ENCODE measurements at places on chromosomes 2 and 18.

DNA sequence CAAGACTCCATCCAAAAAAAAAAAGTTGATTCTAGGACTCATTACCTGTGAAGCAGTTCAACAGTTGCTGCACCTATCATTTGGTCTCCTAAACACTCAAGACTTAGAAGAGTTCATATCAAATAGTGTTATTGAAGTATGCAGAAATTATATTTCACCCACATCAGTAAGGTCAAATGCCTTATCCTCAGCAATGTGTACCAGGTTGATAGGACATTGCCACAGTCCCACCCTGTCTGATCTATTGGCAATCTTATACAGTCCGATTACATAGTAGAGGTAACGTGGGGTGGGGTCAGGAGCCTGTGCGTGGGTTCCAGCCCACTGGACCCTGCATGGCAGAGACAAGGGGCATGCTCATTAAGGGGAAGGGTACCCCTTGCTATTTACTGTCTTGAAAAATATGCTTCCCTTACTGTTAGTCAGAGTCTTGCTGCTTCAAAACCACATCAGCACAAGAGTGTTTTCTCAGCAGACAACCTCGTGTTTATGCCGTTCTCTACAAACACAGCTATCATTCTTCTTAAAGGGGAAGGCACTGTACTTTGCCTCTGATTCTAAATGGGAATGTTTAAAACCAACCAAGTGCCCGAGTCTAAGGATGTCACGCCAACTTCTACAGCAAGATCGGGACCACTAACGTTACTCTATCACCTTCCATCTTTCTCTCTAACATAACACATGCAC lies 115.2 kb downstream of the MTCL1 start:
- no peak for DNase-seq

DNA sequence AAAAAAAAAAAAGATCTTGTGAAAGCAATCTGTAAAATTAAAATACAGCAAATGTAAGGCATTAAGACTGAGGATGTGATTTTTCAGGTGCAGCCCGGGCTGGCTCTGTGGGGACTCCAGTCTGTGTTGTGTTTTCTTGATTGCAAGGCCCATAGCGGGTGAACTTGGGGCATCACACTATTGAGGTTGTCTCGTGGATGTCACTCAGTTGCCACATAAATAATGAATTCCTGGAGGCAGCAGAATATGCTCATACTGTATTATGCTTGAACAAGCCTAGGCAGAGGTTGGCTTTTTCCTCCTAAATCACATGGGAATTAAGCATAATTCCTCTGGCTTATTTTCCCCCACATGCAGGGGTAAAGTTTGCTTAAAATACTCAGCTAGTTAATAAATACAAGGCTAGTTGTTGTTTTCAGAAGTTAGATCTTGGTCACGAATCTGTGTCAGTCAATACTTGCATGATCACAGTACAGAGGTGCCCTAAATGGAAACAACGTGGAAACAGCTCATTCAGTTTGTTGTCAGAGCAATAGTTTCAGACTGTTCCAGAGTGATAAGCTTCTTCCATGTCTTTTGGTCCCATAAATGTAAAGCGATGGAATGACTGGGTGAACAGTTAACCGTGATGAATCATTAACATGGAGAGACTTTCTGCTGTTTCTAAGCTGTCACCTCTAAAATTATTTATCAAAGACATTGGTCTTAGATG lies 16.4 kb downstream of the GEMIN6 start:
- no peak for DNase-seq

DNA sequence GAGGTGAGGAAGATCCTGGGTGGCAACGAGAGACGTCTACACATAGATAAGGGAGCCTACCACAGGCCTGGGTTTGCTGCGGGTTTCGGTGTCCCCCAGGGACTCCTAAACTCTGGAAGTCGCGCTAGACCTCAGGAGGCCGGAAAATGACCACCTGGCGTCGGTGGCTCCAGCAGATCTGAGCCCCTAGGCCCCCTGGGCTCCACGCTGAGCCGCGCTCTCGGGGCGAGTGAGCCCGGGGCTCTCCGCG lies 987 bp upstream of the DLX1 start:
- no peak for DNase-seq

GRCh38 chr2:142582317-142582716 lies 295.1 kb upstream of the KYNU start:
- no peak for DNase-seq

DNA sequence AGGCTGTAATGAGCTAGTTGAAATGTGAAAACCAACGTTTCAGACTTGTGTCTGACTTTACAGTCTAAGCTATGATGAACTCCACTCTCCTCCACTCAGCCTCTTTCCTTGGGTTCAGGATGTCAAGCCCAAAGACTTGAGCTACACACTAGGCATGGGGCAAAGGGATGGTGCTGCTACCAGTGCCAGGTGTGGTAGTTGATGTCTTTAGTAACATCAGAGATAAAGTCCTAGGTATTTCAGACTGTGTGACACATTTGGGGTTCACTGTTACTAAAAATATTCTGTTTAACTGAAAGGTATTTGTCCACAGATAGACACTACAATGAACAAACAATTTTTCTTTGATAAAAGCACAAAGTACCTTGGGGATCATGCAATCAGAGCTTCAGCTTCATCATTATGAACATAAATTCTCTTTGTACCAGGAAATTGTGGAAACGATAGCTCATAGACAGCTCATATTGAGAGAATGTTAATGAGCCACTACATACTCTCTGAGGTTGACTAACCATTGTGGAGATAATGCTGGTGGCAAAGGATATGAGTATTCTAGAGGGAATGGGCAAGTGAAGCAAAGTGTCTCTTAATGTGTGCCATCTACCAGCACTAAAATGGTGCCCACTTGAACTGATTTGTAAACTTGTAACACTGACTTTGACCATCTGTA lies 253.7 kb upstream of the THUMPD2 start:
- DNase-seq, result no peak

- no peak for DNase-seq
Observed at GRCh38 chr2:4053769-4054493, 350.6 kb downstream of the DCDC2C start.

GRCh38 chr18:41814651-41815050 lies 140.4 kb upstream of the PIK3C3 start:
- no peak for DNase-seq

- no peak for DNase-seq
Observed at GRCh38 chr2:205531489-205532148, 150.7 kb upstream of the NRP2 start.

GRCh38 chr2:221310730-221311129 lies 261.4 kb downstream of the EPHA4 start:
- DNase-seq, result no peak

DNA sequence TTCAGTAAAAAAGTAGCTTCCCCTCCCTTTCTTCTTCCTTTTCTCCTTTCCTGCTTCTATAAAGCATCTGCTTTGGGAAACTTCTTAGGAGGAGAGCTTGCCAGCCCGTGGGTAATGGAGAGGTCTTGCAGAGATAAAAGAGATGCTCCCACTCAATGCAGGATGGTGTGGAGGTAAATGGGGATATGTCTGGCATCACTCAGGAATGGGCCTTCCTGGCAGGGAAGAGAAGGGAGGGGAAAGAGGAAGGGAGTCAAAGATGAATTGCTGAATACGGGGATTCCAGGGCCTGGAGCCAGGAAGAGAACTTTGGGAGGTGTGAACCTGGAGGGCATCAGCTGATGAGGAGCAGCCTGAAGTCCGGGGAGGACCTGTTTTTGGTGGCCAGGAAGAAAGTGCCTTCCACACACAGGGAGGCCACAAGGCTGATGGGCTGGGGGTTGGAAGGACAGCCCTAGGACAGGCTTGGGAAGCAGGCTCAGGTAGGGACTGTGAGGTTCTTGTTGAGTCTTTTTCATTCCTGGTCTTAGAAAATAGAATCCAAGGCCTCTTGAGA lies 25.2 kb downstream of the IL1B start:
- no peak for DNase-seq

DNA sequence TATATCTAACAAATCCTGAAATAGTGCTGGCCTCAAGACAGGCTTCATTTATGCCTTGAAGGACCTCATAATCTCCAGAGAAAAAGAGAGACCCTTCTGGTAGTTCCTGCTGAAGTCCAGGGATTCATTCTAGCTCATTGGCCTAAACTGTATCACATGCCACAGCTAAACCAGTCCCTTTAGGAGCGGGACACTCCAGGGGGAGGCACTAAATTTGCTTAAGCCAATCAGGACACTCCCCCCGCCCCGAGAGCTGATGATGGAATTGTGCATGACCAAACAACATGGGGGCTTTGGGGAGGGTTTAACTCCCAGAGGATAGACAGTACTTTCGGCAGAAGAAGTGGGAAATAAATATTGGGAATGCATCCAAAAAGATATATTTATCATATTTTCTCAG lies 36.4 kb upstream of the CXCR4 start:
- DNase-seq, result no peak

GRCh38 chr2:122886479-122887145 lies 1131.2 kb downstream of the TSN start:
- no peak for DNase-seq

GRCh38 chr18:75035928-75036327 lies 173.0 kb downstream of the PTGR3 start:
- no peak for DNase-seq

DNA sequence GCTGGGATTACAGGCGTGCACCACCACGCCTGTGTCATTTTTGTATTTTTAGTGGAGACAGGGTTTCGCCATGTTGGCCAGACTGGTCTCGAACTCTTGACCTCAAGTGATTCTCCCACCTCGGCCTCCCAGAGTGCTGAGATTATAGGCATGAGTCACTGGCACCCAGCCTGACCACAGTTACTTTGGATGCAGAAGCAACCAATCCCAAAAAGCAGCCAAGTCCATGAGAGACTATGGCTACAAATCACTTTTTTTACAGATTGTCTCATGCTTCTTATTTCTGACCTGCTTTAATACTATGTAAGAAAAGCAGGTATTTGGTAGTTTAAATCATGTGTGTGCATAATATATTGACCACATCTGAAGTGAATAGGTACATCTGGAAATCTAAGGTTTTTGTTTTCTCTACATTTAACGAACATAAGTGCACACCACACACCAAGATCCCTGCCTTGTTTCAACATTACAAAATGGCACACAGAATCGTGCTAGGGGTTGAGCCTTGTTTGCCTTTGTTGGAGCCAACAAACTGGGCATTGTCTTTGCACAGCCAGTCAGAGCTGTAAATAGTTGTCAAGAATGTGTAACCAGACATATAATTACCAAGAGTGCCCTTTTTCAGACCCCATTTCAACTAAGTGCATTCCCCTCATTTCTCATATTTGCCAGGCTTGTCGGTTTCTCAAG lies 18.3 kb upstream of the MAP4K4 start:
- DNase-seq, result no peak

DNA sequence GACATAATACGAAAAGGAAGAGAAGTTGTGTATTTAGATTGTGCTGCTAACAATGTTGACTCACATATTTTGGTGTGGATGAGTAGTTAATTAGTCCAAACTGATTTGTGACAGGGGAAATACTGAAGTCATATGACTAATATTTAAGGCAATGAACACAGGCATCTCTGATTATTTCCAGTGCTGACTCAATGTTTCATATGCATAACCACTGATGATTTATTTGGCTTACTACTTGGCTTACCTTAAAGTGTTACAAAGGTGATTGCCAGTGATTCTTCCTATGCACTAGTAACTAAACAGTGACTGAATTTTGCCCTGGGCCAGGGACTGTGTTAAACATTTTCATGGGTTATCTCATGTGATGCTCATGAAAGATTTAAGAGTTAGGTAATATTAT lies 722.6 kb downstream of the METTL4 start:
- no peak for DNase-seq

- no peak for DNase-seq
Observed at GRCh38 chr2:111675419-111676194, 208.4 kb downstream of the ANAPC1 start.

- DNase-seq, result no peak
Observed at GRCh38 chr2:6934758-6935651, 17.8 kb downstream of the RNF144A start.

GRCh38 chr2:175461839-175462238 lies 280.3 kb upstream of the ATP5MC3 start:
- DNase-seq, result no peak

DNA sequence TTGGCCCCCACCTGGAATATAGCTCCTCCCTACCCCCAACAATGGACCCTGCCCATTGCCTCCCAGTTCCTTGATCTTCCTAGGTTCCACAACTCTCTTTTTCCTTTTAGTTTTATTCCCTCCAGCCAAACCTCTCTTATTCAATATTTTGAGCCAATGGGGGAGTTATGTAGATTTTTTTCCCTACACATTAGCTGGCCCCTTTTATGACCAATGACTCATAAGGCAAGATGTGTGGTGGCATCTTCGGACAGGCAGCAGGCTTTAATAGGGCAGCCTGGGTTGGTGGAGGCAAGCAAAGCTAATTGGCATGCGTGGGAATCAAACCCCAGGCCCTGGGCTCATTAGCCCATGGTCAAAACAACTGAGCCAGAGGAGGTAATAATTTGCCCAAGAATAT lies 9.2 kb downstream of the GRP start:
- no peak for DNase-seq

DNA sequence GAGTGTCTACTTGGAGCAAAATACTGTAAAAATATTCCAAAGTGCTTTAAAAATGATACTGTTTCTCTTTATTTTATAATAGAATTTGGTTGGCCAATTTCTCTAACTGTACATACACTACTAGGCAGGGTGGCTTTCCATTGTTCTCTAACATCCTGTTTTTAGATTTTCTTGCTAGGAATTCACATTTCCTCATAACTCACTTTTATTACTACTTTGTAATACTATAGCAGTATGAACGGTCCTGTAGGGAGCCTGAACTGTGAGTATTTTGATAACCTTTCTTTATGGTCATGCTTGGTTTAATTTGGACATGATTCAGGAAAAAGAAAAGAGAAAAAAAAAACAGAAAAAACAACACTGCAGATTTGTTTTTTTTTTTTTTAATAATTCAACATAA lies 37.8 kb downstream of the GCG start:
- DNase-seq, result no peak

DNA sequence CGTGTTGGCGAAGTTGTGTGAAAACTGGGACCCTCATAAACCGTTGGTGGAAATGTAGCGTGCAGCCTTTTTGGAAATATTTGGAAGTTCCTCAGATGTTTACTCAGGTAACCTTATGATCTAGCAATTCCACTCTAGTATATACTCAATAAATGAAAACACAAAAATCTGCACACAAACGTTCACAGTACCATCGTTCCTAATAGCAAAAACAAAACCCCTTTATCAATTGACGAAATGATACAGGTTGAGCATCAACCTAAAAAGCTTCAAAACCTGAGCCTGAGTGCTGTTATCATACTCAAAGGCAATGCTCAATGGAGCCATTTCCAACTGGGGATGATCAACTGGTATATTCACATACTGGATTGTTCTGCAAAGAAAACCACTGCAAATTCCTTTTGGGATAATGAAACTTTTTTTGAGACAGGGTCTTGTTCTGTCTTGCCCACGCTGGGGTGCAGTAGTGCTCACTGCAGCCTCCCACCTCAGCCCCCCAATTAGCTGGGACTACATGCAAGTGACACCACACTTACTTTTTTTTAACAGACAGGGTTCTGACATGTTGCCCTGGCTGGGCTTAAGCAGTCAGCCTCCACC lies 777 bp upstream of the C18orf32 start:
- DNase-seq, result no peak

GRCh38 chr2:30134582-30134981 lies 12.2 kb upstream of the YPEL5 start:
- DNase-seq, result no peak

GRCh38 chr2:106307860-106308259 lies 113.8 kb upstream of the UXS1 start:
- no peak for DNase-seq

- no peak for DNase-seq
Observed at GRCh38 chr2:28187186-28187585, 205.5 kb upstream of the FOSL2 start.
